A673 (cell line): ENCODE measurements at places on chromosomes 3 and 15. TPM values are rescaled to one million over a fixed set of nuclear protein-coding genes. Genes with fewer than 3 reads are reported as not detected.

DNA sequence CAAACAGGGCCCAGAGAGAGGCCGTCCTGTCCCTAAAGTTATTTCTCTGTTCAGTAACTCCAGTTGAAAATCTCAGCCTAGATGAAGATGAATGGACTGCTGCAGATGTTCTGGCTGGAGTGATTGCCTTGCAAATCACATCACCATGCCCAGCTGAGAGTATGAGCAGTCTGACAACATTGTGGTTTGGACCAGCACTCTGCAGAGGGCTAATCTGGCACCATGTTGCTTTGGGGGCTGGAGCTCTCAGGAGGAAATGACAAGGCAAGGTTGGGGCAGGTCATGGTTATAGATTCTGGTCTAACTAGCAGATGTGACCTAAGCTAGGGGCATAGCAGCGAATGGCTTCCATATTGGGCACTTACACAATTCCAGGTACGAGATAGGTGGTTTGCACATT, 314.2 kb downstream of the CLSTN2 start:
- no peak for DNase-seq

- no peak for DNase-seq
Observed at GRCh38 chr3:112084980-112085705, 1.0 kb upstream of the C3orf52 start.

GRCh38 chr3:7977245-7978086, 524.2 kb upstream of the LMCD1 start:
- peak; percentile 95 for DNase-seq

DNA sequence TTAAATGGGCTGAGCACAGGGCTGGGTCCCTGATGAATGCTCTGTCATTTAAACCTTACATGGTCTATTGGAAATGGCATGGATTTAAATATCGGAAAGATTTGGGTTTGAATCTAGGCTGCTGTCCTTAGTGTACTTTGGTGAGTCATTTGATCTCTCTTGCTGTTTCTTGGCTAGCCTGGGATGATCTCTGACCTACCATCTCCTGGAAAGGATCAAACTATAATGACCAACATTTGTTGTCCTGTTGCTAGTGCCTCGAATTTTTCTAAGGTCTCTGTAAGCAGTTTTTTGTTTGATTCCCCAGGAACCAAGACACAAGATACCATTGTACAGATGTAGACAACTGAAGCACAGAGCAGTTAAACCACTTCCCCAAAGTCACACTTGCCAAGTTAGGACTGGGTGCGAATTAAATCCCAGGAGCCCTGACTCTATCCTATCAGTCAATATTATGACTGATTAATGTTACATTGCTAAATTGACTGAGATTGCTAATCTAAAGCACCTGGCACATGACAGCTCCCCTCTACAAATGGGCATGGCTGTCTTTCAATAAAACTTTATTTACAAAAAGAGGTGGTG, 244.9 kb upstream of the MCTP2 start:
- DNase-seq, result no peak

The GATA2 gene
- 14.2 and 19.4 TPM in 2 replicates for total RNA-seq

DNA sequence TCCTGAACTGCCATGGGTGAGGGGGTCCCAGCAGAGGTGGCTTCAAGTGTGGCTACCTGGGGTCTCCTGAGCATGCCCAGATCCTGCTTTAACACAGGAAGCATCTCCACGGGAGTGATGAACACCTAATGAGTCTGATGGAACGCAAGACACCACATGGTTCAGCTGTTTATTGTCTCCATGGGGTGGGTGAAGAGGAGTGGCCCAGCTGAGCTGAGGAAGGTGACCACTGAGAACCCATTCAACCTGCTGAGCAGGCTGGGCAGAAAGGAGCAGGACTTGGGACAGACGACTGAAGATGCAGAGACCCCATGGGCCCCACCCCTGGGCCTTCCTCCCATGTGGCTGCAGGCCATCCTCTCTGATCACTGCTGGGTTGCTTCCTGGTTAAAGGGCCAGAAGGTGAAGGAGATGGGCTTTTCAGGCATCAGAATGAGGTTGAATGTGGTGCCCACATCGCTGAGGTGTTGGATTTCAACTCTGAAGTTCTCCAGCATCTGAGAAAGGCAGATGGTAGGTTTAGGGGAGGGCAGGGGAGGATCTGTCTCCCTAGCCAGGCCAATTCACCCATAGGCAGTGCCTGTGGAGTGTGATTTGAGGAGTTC, 29.7 kb downstream of the CYP11A1 start:
- DNase-seq, result no peak

- no peak for DNase-seq
Observed at GRCh38 chr15:39543651-39544050, 37.2 kb upstream of the THBS1 start.

- no peak for DNase-seq
Observed at GRCh38 chr15:101675015-101675414, 22.8 kb upstream of the TM2D3 start.

DNA sequence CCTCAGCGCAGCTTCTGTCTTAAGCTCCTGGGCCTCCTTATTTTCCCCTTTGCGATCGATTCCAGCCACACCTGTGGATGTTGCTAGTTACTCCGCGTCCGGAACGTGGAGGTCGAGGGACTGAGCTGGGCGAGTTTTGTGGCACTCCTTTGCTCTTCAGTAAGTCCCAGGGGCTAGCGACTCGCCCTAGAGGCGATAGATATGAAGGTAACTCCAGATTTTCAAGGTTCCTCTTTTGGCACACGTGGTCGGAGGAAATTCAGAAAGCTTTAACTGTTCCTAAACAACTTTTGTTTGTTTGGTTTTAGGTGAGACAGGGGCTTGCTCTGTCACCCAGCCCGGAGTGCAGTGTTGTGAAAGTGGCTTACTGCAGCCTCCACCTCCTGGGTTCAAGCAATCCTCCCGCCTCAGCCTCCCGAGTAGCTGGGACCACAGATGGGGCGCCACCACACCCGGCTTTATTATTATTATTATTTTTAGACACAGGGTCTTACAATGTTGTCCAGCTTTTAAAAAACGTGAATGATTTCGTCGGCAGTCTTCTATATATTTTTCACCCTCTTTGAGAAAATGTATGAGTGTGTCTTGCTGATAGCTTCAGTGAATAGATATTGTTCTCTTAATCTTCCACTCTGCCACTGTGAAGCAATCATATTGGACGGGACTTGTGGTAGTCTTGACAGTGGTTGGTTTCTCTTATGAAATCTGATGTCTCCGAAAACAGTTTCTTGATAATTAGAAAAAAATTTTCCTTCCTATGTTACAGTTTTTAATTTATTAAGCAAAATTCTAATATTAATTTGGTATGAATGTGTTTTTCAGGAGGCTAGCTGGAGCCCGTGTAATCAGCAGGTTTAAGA, 785 bp downstream of the MFSD1 start:
- no peak for DNase-seq

GRCh38 chr3:33956206-33956605, 157.8 kb downstream of the PDCD6IP start:
- DNase-seq, result peak; percentile 98

The MINAR1 gene
- total RNA-seq, result 1.2 and 1.6 TPM in 2 replicates

GRCh38 chr3:48919215-48920138, 835 bp downstream of the ARIH2 start:
- peak; percentile 64 for DNase-seq

DNA sequence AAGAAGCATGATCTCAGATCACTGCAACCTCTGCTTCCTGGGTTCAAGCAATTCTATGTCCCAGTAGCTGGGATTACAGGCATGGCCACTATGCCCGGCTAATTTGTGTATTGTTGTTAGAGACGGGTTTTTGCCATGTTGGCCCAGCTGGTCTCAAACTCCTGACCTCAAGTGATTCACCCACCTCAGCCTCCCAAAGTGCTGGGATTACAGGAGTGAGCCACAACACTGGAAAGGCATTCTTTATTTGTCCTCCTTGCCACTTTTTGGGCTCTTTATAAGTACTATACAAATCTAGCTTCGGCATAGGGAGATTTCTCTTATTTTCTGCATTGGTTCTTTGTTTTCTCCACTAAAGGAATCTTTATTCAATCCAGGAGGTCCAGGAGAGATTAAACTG, 18.6 kb downstream of the CMTM8 start:
- DNase-seq, result no peak

DNA sequence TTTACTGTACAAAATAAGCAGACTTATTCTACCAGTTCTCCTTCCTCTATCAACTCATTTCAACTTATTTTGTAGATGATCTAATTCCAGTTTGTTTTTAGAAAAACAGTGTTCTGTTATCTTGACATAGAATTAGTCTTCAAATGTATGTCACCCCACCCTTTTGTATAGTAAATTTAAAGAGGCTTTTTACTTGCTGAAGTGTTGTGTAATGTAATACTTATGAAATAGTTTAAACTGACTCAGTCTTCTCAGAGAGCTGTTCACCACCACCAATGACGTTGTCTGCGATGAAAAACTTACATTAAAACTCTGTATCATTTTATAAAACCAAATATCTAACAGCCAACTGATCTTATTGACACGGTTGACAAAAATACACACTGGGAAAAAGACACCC, 82.9 kb downstream of the RAP2B start:
- DNase-seq, result no peak

The DGKG gene
- total RNA-seq, result 35.1 and 45.2 TPM in 2 replicates

The DISP2 gene
- total RNA-seq, result 0.62 and 1.3 TPM in 2 replicates

GRCh38 chr15:75107908-75108838, 84.8 kb downstream of the PPCDC start:
- DNase-seq, result peak; percentile 45

DNA sequence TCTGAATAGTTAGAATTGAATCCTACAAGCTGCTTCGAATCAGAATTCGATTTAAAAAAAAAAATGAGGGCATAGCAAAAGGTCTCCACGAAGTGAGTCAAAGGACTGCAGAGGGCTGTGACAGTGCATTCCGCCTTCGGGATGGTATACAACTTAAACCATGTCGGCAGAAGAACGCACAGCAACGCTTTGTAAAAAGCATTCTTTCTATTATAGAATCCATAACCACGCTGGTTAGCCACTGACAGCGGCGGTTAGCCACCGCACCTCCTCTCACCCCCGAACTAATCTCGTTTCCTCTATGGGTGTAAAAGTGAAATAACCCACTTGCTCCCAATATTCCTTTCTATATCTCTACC, 664 bp upstream of the PIK3CA start:
- no peak for DNase-seq

DNA sequence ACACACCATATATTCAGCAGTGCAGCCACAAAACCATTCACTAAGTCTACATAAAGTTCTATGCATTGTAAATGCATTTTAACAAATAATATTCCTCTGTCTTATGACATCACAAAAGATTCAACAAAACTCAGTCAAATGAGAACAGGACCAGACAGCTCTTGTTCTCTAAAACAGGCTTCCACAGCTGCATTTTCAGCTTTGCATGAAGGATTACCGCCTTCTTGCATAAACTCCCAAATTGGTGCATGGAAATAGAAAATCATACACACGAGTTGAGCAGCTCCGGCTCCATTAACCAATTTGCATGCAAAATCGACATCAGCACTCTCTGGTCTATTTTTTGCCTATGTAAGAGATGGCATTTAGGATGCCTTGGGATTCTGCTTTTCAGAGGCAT, 66.4 kb downstream of the RFTN1 start:
- DNase-seq, result no peak

DNA sequence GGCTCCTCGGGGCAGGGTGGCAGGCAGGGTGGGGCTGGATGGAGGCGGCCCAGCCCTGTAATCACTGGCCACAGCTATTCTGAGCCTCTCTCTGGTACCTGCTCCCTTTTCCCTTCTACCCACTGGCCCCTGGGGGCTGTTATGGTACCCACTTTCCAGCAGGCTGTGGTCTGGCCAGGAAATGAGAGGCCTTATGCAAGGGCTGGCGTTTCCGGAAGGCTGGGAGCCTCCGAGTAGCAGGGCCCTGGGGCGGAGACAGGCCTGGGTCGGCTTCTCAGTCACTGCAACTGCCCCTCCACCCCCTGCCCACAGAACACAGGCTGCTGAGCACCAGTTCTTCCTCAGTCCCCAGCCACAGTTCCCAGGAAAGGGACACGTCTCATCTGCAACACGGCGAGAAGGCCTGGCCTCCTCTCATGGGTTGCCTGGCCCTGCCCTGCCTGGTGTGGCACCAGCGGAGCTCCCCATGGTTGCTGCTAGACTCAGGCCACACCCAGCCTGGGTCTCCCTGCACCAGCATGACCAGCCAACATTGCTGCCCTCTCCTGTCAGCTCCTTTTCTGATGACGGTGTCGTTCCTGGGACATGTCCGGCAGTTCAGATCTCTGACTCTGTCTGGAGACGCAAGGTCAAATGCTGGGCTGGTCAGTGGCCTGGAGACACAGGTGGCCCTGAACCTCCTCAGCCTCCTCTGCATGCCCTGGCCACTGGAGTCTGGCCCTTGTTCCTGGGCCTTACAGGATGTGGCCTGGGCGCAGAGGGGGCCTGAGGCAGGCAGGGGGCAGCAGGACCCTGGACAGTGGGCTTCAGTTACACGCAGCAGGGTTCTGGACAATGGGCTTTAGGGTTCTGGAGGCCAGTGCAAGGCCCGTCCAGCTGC, 6.5 kb downstream of the CHST13 start:
- no peak for DNase-seq

DNA sequence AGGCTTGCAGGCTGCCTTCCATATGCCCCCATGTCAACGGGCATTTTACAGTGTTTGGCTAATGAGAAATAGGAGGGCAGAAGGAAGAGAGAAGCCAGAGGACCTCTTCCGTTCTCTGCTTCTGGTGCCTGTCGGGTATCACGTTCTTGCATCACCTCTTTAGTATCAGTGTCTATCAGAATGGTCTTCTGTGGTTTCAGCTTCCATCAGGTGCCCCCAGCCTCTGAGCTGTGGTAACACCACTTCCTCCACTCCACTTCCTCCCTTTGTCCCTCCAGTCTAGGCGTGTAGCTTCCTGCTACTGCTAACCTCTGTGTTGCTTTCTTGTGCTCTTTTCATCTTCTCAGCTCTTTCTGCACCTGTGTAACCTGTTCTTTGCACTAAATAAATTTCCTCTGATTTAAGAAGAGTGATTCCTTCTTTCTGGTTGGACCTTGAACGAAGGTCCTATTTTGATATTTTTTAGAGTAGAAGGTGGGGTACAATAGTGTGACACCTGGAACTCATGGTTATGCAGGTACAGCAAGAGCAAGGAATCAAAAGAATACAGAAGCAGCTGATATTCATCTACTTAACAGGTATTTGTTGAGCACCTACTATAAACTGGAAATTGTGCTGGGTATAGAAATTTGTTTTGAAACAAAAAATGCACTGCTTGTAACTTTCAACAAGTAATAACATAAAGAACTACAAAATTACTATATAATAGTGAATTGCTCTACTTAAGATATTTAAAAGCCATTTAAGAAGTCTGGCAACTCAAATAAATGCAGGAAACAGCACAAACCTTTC, 27.4 kb upstream of the FOXB1 start:
- DNase-seq, result no peak

- no peak for DNase-seq
Observed at GRCh38 chr3:175274474-175275218, 415.5 kb downstream of the NAALADL2 start.

The C3orf49 gene
- not detected in 2 replicates for total RNA-seq

GRCh38 chr3:12681089-12681942, 17.4 kb upstream of the RAF1 start:
- no peak for DNase-seq
